ENCODE measurements at places on chromosomes 7 and 10.
A peak's percentile ranks its signal among the peaks of the same experiment; 100 is the strongest.

DNA sequence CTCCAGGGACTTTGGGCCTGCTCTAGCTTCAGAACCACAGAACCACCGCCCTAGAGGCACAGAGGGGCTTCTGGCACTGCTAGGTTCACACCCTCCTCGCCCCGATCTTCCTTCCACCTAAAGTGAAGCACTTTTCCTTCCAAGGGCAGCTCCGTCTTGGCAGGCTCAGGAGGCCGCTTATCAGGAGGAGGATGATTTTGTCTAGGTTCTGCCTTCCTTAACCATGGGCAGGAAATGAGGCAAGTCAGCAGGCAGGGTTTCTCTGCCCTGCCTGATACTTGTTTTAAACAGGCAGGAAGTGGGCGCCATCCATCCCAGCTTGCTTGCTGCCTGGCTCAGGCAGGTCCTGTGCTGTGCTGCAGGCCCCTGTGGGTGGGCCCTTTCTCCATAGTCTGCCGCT lies 8.3 kb upstream of the ATP6V0E2 start:
- DNase-seq = no peak

- DNase-seq = no peak
Measured at GRCh38 chr10:34420795-34421194, 394.3 kb downstream of the PARD3 start.

GRCh38 chr7:70595370-70595754 lies 536.6 kb upstream of the GALNT17 start:
- no peak for DNase-seq

DNA sequence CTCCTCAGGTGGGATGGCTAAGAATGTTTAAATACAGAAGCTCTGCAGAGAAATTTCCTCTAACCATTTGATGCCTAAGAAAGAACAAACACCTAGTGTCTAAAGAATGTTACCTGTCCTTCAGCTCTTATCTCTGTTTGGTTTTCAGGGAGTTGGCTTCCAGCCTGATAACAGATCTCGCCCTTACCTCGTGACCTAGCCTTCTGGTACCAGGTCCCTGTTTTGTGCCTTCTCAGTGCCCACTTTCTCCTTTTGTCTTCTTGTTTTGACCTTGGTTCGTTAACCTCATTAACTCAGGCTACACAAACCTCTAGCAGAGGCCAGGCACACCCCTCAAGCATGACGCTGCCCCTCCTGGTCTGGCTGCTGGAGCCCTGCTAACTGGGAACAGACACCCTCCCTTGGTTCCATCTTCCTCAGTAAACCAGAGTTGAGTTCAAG lies 16.1 kb upstream of the RAB11FIP2 start:
- DNase-seq = no peak

GRCh38 chr7:30470771-30471170 lies 7.8 kb downstream of the NOD1 start:
- DNase-seq = no peak

DNA sequence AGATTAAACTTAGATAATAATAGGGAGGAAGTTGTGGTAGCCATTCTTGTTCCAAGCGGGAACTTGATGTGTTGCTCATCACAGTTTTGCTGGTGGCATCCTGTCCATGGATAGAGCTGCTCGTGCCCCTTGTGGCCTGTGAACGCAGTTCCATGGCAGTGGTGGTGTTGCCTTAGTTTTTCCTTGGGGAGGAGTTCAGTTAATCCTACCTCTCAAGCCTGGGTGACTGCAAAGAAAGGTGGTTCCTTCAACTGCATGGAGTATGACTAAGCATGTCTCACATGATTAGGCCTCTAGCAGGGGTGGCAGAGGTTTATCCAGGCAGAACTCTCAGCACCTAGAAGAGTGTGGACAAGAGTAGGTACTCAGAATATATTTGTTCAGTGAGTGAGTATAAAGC lies 99.7 kb downstream of the MAPK8 start:
- no peak for DNase-seq

DNA sequence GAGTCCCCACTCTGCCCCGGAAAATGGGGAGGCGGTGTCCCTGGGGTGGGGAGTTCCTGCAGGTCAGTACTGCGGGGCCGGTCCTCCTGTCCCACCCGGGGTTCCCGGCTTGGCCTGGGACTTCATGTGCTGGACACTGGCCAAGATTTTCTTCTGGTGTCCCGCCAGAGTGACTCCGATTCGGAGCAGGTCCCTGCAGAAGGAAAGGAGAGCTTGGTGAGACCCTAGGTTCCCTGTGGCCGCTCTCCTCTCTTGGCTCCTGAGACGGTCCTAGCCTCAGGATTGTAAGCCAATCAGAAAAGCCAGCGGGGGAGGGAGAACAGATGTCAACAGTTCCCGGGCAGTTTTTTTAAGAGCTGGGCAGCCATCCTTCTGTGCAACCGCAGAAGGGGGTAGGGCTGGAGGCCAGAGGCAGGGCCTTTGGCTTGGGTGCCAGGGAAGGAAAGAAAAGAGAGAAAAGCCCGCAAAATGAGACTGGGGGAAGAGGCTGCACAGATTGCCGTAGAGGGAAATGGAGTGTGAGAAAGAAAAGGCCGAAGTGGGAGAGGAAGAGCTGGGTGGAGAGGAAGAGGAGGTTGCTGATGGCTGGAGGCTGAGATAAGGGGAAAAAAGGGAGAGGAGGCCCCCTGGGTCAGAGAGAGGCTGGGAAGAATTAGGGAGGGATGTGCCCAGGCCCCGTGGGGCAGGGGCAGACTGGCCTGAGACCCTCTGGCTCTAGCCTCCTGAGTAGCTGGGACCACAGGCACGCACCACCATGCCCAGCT lies 23.7 kb downstream of the EPHB4 start:
- DNase-seq = peak; percentile 52

GRCh38 chr10:96275685-96276418 lies 4.5 kb upstream of the BLNK start:
- no peak for DNase-seq

GRCh38 chr10:110429301-110429700 lies 68.4 kb upstream of the DUSP5 start:
- no peak for DNase-seq

DNA sequence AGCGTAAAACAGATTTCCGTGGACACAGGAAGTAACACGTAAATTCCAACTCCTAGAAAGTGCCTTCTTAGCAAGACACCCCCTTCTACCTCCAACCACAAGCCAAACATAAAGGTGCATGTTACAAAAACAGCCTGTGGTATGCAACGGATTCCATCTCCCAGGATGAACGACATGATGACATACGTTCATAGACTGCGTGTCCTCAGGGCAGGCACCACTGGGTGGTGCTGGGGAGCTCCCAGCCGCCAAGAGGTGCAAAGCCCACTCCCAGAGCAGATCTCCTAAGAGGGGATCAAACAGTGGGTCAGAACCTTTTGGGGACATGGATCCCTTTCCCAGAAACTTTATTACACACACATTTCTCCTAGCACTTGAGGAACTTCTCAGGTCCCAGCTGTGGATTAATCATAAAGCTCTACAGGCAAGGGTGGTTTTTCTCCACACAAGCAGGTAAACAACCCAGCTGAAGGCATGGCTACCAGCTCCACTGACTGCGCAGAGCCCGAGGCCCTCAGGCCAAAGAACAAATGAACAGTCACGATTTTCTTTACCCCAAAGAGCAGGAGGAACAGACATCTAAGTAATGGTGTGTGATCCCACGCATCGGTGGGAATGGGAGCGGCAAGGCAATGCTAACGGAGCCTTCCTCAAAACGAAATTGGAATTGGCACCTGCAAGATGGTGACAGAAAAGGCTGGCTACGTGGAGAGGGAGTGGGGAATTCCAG lies 13.8 kb downstream of the PSAP start:
- peak; percentile 53 for DNase-seq

DNA sequence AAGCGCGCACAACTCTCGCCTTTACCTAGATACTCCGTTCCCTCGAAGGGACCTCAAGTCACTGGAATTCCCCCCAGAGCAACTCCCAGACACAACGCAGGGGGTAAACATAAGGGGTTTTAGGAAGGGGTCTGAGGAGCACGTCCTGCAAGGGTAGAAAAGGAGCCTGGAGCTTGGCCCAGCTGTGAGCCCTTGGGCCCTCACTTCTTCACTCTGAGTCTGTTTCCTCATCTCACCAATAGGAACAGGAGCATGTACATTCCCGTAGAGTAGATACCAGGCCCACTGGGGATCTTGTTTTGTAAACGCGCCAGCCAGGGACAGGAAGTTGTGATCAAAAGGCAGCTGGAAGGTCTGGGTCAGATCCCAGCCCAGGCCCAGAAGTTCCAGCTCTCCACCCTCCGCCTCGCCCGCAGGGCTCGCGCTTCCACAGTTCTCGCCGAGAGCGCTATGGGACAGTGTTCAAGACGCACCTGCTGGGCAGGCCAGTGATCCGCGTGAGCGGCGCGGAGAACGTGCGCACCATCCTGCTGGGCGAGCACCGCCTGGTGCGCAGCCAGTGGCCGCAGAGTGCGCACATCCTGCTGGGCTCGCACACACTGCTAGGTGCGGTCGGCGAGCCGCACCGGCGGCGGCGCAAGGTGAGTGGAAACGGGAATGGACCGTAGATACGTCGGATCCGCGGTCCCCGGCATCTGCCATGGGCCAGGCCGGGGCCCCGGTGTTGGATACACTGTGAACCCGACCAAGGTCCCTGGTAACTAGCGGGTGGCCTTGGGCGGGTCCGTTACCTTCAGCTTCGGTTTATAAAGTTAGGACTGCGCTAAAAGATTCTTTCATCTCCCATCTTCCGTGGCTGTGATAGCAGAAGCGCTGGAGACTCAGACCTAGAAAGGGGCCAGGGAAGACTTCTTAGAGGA lies 1.3 kb downstream of the CYP26C1 start:
- no peak for DNase-seq

DNA sequence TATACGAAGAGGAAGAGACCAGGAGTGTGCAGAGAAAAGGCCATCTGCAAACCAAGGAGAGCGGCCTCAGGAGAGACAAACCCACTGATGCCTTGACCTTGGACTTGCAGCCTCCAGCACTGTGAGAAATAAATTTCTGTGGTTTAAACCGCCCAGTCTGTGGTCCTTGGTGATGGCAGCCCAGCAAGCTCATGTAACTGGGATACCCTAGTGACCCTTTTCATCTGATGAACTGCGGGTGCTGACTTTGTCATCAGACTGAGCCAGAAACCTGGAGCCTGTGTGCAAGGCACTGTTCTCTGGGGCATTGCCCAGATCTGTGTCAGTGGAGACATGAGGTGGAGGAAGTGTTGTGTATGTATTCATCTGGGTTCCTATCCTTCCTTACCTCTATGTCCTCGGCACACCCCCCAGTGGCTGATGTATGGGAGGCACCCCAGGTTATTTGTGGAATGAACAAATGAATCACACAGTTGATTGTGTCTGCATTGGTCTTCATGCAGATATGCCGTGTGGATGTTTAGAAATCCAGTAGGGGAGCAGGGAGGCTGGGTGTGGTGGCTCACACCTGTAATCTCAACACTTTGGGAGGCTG lies 64.5 kb upstream of the BTBD16 start:
- no peak for DNase-seq
